ENCODE measurements at places on chromosomes 3 and 15.

GRCh38 chr15:26985050-26985449, 14.1 kb downstream of the GABRG3 start:
- no peak for DNase-seq

GRCh38 chr15:81297147-81297572, 26.8 kb downstream of the STARD5 start:
- DNase-seq: no peak

GRCh38 chr3:42499478-42499871, 3.0 kb upstream of the VIPR1 start:
- DNase-seq: no peak

DNA sequence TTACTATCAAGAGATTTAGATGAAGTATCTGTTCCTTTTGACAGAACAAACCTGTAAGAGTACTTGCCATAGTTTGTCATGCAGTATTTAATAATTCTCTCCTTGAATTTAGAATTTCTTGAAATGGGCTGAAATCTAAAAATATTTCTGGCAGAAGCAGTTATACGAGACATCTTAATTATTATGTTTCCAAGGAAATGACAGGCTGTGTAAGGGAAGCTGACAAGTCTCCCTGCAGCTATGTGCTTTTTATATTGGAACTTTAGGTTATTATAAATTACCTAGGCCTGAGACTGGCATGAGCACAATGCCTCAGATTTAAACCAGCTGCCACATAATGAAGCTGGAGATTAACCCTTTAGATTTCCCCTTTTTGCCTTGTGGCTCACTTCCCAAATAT, 365.0 kb upstream of the EPHA6 start:
- no peak for DNase-seq

GRCh38 chr3:195692781-195693427, 27.9 kb upstream of the MUC20 start:
- DNase-seq: no peak

GRCh38 chr3:105719791-105720190, 149.0 kb downstream of the CBLB start:
- DNase-seq: no peak

- no peak for DNase-seq
Observed at GRCh38 chr15:48392356-48392755, 61.1 kb downstream of the DUT start.

DNA sequence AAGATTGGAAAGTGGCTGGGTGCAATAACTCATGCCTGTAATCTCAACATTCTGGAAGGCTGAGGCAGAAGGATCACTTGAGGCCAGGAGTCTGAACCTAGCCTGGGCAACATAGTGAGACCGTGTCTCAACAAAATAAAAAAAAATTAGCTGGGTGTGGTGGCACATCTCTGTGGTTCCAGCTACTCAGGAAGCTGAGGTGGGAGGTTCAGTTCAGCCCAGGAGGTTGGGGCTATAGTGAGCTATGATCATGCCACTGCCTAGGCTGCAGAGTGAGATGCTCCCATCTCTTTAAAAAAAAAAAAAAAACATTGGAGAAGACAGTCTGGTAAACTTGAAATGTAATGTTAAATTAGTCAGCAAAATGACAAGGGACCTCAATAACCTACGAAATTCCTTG, 57.9 kb downstream of the STAG1 start:
- DNase-seq: no peak

DNA sequence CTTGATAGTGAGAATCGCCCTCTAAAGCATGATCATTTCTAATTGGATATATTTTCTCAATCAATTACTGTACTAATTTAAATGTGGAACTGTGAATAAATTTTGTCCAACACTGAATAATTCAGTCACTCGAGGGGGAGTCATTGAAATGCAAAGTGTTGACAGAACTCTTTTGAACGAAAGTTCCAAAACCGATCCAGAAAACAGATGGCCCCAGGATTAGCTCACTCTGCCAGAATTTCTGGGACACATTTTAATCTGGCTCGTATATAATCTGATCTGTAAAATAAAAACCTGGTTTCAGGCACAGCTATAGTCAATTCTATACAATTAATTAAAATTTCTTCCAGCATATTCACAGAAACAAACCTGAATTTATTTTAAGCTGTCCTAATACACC, 580.4 kb downstream of the ROBO1 start:
- no peak for DNase-seq

DNA sequence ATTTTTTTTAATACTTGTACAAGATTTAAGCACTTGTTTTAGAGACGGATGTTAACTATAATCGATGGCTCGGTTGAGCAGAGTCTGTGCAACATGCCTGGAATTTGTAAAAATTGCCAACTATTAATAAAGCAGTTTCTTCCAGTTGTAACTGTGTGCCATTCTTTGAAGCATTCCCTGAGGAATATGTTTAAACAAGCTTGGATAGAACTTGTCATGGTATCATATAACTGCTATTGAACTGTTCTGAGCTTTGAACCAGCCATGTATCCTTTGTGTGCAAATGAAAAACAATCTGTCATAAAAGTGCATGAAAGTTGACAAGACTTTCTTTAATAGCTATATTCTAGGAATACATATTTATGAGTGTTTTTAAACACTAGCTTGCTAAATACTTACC, 45.8 kb upstream of the UBE2E2 start:
- DNase-seq: no peak

- DNase-seq: no peak
Observed at GRCh38 chr3:71726146-71726545, 944 bp upstream of the EIF4E3 start.

GRCh38 chr3:72846166-72846565, 2.1 kb downstream of the SHQ1 start:
- DNase-seq: no peak

DNA sequence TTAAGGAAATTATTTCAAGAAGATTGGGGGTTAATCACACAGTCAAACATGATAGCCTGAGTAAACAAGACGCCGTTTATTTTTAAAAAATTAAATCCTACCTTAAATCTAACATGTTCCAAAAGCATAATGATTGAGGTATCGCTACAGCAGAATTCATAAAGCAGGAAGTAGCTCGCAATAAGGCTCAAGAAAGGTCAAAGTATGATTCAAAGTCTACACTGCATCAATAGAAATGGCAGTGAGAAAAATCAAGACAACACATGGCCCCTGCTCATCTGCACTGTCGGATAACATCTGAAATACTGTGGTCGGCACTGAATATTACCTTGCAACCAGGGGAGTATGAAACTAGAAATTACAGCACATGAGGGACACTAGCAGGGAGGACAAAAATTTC, 93.2 kb downstream of the SMARCC1 start:
- DNase-seq: no peak

GRCh38 chr15:66619152-66619903, 53.5 kb upstream of the LCTL start:
- peak; percentile 83 for DNase-seq

- DNase-seq: no peak
Observed at GRCh38 chr15:53351373-53351772, 408.1 kb downstream of the WDR72 start.

- DNase-seq: no peak
Observed at GRCh38 chr15:35038626-35039451, 46.3 kb downstream of the NANOGP8 start.

DNA sequence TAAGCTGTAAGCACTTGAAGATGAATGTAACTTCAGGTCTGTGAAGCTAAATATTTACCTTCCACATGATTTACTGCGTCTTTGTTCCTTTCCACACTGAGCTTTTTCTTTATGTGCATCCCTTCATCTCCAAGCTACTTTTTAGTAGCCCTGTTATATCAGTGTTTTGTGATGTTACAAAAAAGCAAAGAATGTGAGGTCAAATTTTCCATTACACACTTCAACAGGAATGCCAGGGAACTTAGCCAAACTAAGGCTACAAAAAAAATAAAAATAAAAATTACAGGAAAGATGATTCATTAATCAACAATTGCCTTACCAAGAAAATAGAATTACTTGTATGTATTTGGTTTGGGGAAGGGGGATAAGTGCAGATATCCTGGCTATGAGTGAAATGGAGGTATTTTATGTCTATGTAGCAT, 73.0 kb downstream of the FILIP1L start:
- DNase-seq: no peak

DNA sequence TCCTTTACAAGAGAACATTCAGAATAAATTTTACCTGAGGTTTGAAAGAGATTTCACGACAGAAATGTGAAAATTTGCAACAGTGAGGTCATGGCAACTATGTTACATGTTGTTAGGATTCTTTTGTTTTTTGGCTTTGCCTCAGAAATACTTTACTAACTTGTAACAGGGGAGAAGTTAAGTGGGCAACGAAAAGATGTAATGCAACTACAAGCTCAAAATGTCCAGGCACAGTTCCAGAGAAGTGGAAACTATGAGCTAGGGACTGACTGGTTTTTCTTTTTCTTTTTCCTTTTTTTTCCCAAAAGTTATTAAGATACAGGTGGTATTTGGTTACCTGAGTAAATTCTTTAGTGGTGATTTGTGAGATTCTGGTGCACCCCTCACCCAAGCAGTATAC, 111.5 kb upstream of the PPP2R3A start:
- DNase-seq: no peak

DNA sequence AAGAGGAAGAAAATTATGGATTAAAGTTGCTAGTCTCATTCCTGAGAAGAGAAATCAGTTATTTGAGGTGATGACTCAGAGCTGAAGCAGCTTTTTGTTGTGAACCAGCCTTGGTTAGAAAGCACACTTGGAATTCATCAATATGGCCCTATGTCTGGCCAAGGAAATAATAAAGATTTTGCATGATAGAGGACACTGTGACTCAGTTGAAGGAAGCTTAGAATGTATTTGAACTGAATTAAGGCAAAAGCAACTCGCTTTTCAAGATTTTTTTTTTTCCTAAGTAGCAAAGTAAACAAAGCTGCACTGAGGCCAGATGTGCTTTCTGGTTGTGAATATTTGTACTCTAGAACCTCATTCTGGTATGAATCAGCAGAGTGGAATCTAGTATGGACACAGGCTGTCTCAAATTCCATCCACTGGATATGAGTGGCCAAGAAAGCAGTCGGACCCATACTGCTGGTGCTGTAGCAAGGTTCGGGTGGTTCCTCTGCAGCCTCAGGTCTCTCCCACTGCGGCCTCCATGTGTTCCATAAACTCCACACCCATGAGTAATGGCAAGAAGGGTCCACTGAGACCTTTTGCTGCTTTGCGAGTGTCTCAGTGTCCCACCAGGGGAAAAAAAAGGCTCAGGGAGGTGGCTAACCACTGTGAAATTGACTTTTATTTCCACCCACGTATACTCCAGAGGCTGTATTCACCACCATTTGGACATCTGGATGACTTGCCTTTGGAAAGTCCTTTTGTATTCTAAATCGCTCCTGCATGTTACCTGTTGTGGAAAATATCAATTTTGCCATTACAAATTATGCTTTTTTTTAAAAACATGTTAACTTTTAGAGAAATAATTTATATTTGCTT, 53.1 kb downstream of the TGFBR2 start:
- DNase-seq: no peak

GRCh38 chr15:77759896-77760592, 127.3 kb upstream of the LINGO1 start:
- DNase-seq: no peak

DNA sequence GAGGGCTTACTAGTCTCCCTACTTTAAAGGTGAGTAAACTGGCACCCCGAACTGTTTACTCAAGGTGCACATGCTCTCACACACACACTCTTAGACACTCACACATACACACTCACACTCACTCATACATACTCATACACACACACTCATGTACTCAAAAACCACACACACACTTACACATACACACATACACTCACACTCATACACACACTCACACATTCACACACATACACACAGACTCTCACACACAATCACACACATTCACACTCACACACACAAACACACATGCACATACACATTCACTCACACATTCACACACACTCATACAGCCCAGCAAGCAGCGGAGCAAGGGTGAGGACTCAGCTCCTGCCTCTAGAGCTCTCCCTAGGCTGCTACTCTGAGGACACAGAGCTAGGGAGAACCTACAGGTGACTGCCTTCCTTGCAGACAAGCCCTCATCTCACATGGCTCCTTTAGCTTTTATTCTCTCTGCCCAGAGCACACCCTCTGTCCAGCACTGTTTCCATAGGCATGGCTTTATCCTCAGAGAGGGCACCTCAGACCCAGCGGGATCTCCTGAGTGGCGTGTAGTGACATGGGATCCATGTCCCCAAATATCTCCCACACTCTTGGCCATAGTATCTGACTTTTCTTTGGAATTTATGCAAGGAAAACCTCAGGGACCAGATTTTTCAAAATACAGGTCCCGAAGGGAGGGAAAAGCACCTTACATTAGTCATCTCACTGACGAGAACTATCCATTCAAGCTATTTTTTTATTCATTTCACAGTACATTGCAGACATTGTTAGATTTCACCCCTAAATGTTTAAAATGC, 26.2 kb upstream of the ATG7 start:
- DNase-seq: no peak

GRCh38 chr3:156594219-156594683, 39.3 kb upstream of the SSR3 start:
- no peak for DNase-seq

DNA sequence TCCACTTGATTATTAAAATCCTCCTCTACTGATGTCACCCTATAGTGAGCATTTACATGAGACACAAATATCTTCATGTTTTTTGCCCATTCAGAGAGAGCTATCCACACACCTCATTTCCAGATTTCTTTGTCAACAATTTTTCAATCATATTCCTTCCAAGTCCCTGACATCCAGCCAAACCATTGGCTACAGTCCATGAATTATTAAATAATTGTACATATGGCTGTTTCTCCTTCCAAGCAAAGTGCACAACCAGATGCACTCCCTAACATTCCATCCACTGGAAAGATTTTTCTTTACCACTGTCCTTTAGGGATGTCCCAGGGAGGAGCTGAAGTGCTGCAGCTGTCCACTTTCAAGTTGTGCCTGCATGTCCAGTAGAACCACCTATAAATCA, 328.0 kb upstream of the MDFIC2 start:
- DNase-seq: no peak

GRCh38 chr3:100084100-100084806, 30.0 kb downstream of the FILIP1L start:
- DNase-seq: no peak

- DNase-seq: no peak
Observed at GRCh38 chr3:120157681-120158080, 63.4 kb upstream of the GSK3B start.

- DNase-seq: no peak
Observed at GRCh38 chr15:67242708-67243111, 11.8 kb downstream of the AAGAB start.

Data from BE2C (cell line).